ENCODE measurements at places on chromosomes 7 and 10.

- no peak for DNase-seq
These were observed 158.2 kb downstream of the VWC2 start for GRCh38 chr7:49931627-49932026.

GRCh38 chr7:4069268-4070095 is 612.6 kb upstream of the FOXK1 start:
- no peak for DNase-seq

GRCh38 chr7:141884539-141885225 is 31.5 kb upstream of the OR9A4 start:
- no peak for DNase-seq

DNA sequence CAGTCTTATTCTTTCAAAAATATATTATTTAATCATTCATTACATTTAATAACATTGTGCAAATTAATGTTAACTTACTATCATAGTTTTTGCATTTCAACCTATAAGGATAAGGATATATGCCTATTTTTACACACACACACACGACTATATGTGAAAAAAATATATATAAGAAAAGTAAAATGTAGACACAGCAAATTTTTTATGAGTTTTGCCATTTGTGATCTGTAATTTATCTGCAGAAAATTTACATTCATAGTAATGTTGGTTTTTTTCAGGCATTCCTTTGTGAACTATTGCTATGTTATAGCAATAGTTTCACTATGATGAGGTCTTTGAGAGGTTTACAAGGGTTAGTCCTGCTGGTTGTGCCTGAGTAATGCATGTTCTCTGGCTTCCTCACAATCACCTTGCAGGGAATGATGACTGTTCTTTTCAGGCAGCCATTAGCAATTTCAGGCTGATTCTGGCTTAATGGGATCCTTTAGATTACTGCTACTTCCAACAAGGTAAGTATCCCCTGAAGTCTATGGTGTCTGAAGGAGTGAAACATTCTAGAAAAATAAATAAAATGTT is 183.7 kb upstream of the CDK1 start:
- no peak for DNase-seq

GRCh38 chr10:43257347-43258210 is 9.3 kb downstream of the RASGEF1A start:
- no peak for DNase-seq

DNA sequence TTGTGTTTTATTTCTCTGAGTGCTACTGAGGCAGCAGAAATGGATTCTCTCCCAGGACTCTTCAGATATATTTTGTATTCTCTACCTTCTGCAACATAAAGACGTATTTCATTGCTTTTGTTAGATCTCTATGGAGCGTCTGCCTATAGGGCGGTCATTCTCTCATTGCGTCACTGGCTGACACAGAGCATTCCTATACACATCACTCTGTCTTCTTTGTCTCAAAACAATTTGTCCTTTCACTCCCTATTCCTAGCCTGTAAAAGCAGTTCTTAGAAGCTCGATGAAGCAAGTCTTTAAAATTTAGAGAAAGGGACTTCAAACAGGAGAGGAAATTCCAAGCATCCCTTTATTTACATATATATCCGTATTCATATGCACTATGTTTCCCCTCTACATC is 120.6 kb downstream of the CPED1 start:
- DNase-seq, result no peak

GRCh38 chr10:45544191-45544590 is 128.4 kb downstream of the ZFAND4 start:
- no peak for DNase-seq

- DNase-seq, result no peak
These were observed 50.5 kb upstream of the ZMIZ2 start for GRCh38 chr7:44698046-44698580.

DNA sequence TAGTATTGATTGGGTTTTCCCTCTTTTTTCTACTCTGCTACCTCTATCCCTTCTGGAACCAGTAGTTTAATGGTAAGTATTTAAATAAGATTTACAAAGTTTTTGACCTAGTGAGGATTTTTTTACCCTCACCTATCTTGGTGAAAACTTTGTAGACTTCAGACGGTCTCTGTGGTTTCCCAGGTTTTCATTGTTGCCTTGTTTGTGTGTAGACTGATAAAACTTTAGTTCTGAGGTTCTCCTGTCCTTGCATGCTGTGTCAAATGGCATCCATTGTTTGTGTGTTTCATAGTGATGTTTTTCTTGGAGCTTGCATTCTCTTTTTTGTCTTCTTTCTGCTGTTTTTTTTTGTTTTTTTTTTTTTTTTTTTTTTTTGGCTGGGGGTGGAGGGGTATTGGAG is 22.6 kb downstream of the ZNRF2 start:
- DNase-seq, result peak; percentile 10

- no peak for DNase-seq
These were observed 247.8 kb downstream of the CELF2 start for GRCh38 chr10:11265484-11265883.

DNA sequence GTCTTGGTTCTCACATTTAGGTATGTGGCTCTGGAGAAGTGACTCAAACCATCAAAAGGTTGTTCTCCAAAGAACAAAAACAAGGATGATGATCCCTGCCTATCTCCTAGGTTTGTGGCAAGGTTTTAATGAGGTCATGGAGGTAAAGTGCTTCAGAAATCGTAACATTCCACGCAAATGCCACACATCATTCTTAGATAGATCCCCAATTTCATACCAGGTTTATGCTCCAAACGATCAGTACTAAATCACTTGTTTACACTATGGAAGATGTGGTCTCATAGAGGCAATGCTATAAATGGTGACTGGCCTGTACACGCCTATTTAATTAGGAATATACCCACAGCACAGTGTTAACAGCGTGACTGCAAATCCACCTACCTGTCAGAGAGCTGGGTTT is 66.6 kb downstream of the MINDY3 start:
- no peak for DNase-seq

DNA sequence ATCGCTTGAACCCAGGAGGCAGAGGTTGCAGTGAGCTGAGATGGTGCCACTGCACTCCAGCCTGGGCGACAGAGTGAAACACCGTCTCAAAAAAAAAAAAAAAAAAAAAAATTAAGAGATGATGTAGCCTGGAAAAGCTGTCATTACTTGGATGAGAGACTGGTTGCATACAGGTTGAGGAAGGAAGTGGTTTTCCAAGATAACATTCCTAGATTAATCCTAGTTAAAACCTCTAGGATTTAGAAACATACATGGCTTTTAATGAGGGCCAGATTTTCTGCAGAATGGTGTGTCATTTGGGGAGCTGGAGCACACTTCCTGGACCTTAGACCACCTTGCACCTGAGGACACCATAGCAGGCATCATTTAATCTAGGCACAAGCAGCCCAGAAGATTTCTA is 17.8 kb downstream of the VWA2 start:
- DNase-seq, result no peak

- no peak for DNase-seq
These were observed 1.9 kb upstream of the ZNF775 start for GRCh38 chr7:150377196-150377595.

- no peak for DNase-seq
These were observed 26.0 kb downstream of the KLHDC10 start for GRCh38 chr7:130096243-130096827.

DNA sequence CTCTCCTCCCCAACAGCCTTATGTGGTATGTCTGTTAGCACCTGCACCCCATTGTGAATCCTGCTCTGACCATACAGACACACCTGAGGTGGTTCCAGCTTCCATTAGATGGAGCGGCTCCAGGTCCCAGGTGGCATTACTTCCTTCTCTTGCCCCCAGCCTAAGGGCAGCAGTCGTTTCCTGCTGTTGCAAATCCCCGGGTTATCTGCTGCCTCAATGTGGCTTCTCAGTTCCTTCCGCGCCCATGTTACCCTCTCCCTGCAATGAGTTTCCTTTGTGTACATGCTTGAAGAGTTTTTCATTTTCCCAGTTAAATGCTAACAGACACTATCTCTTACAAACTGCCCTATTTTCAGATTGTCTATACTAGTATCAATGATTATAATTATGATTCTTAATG is 62.8 kb upstream of the PRKCQ start:
- DNase-seq, result no peak

GRCh38 chr10:30043476-30044270 is 15.7 kb downstream of the JCAD start:
- DNase-seq, result no peak

DNA sequence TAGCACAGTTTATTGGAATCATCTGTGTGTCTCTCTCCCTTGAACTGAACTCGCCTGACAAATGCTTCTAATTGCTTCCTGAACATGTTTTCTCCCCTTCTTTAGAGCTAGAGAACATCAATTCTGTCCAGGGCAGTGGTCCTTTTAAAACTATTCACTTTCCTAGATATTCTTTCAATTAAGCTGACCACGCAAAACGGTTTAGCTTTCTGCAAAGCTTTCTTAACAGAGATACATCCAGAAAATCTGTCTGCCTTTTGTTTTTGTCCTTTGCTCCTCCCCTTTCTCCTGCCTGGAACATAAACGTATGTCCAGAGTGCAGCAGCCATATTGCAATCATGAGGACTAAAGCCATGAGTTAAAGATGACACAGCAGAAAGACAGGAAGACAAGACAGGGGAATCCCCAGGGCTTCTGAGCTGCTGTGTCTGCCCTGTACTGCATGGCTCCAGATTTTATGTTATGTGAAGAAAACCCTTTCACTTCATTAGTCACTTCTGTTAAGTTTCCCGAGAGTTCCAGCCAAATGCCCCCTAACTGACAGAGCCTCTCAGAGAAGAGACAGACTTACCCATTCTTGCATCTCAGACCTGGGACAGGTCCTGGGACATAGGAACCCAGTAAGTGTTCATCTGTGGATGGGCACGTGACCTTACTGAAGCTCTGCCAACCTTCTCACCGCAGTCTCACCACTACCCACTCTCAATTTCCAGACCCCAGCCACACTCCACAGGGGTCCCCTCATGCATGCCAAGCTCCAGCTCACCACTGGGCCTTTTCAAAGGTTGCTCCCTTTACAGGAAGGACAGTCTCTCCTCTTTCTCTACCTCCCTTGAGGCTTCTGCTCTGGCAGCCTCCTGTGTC is 35.0 kb upstream of the CPXM2 start:
- no peak for DNase-seq

All from immature natural killer cell (primary cell).